GM20000 (cell line): ENCODE measurements at places on chromosomes 13 and 19.

DNA sequence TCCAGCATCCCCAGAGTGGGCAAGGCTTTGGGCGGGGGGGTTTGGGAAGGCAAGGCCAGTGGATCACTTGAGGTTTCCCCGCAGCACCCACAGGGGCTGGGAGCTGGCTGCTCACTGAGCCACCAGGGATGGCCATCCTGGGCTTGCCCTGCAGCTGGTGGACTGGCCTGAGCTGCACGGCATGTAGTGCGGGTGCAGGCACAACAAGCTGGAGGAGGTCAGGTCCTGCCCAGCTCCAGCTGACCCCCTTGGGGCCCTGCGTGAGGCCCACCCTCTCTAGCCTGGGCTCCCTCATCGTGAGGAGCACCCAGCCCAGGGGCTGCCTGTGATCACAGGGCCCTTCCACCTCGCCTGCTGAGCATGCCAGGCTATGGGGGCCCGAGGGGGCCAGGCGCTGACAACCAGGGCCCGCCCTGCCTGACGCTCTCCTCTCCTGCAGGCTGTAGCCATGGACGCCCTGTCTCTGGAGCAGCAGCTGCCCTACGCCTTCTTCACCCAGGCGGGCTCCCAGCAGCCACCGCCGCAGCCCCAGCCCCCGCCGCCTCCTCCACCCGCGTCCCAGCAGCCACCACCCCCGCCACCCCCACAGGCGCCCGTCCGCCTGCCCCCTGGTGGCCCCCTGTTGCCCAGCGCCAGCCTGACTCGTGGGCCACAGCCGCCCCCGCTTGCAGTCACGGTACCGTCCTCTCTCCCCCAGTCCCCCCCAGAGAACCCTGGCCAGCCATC, 22.9 kb downstream of the COMP start:
- no peak for DNase-seq

- no peak for DNase-seq
Observed at GRCh38 chr19:3094601-3095440, 659 bp downstream of the GNA11 start.

DNA sequence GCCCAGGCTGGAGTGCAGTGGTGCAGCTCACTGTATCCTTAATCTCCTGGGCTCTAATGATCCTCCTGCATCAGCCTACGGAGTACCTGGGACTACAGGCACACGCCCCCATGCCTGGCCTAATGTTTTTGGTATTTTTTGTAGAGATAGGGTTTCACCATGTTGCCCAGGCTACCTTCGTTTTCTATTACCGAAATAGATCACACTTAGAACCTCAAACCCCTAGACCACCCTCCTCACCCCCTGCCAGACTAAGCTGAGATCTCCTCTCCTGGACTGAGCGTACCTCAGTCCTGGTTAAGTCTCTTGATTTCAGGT, 391 bp downstream of the KLF1 start:
- no peak for DNase-seq

DNA sequence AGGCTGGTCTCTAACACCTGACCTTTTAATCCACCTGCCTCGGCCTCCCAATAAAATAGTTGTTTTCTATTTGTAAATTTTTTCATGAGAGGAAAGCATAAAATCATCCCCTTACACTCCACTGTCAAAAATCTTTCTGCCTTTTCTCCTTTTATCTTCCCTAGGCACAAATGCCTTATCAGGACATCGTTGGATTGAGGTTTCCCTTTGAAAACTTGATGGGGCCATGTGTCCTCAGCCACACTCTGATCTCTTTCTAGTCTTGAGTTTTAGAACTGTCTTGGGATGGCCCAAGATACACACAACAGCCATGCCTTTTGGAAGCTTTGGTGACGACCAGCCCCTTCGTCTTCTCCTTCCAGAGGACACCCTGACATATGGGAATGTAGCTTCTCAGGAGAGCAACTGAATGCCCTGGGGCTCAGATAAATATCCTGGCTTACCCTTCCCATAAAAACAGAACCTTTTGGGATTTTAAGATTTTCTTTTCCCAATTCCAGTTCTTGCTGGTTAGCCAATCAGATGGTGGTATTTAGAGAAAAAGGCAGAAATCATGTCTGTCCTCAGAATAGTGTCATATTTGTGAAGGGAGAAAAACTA, 112.4 kb downstream of the ZNF429 start:
- DNase-seq, result no peak

GRCh38 chr13:53241891-53242348, 213.3 kb downstream of the OLFM4 start:
- DNase-seq, result no peak

DNA sequence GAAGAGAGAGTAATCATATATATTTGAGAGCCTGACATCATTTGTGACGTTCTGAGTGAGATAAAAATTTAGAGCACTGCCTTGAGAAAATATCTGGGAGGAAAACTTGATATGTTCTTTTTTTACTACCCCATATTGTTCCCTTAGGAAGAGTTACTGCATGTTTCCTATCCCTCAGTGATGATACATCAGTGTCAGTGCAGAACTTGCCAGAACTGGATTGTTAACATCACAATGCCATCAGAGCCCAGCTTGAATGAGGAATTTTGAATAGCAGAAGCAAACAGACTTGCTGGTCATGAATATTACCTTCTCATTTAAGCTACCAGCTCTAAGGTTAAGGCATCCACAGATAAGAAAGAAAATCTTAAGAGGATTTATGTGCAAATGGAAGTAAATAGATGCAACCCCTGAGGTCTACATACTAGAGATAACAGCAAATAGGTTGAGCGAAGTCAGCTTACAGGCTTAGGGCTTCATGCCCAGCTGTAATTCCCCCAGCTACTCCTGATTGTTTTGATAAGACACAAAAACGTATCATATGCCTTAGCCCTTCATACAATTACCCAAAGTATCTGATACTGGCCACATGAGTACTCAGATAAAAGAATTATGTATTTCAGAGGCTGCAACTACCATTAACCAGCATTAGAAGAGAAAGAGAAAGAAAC, 313.7 kb upstream of the ATXN8OS start:
- DNase-seq, result no peak

GRCh38 chr19:2016041-2016807, 710 bp upstream of the BTBD2 start:
- DNase-seq, result peak; percentile 91

DNA sequence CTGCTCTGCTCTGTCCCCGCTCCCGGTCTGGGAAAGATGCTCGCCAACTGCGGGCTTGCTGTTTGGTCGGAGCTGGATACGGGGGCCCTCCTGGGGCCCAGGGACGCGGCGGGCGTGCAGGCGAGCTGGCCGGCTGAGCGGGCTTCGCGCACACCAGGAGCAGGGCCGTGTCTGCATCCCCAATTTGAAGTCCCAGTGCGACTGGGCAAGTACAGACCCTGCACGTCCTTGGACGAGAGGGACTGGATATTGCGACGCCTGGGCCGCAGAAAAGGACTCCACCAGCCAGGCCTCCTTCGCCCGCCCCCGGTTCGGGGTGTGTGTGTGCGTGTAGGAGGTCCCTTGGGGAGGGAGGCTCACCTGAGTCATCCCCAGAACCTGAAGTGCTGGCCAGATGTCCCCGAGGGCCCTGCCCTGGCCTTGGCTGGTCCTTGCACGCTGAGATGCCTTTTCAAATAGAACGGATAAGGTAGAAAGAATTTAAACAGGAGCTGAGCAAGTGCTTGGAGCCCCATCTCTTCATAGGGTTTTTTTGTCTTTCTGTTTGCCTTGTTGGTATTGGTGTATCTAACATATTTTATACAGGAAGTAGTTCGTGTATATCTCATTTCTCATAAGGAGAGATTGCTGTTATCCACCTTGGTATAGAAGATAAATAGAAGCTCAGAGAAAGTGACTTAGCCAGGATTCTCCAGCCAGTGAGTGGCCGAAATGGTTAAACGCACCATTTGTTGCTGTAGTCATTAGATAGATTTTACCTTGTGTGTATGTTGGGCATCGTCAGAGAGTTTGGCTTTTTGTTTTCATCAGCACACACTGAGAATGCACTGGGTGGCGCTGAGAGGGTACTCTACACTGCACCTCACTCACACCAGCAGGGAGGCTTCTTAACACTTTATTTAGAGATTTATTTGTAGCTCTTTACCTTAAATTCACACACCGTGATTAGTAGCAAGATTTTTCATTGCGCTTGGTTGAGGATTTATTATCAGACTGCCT, 1.1 kb downstream of the NAXD start:
- peak; percentile 80 for DNase-seq

DNA sequence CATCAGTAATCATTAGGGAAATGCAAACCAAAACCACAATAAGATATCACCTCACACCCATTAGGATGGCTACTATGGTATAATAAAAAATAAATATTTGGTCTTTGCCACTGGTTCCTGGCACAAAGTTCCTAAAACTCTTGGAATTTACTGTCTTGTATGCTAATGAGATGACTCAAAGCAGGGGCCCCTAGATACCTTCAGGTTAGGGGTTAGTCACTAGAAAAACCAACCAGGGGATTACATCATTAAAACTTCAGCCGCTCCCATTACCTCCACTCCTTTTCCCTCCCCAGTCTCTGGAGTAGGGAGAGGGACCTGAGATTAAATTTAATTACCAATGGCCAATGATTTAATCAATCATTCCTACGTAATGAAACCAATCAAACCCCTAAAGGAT, 49.6 kb downstream of the THSD1 start:
- no peak for DNase-seq

DNA sequence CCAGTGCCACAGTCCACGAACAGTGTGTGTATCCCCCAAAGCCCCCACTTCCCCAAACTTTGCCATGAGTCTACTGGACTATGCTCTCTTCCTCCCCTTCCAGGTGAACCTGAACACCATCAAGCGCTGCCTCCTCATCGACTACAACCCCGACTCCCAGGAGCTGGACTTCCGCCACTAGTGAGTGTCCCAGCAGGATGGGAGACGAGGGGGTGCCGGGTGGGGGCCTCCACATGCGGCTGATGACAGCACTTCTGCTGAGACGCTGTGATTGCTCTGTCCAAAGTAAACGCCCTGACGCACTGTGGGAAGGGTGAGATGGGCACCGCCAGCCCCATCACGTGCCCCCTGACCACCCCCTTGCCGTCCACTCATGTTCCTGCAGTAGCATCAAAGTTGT, 2.0 kb upstream of the P2RY11 start:
- no peak for DNase-seq

DNA sequence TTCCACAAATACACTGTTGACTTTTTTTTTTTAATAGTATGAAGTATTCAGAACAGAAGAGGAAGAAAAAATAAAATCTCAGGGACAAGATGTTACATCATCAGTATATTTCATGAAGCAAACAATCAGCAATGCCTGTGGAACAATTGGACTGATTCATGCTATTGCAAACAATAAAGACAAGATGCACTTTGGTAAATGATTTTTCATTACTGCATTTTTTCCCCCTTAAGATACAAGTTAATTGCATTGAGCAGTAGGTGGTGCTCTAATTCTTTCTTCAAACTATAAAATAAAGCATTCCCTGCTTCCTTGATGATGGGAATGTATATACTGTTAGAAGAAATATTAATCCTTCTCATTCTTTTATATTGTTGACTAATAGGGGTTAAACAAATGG, 17.1 kb downstream of the UCHL3 start:
- DNase-seq, result no peak

DNA sequence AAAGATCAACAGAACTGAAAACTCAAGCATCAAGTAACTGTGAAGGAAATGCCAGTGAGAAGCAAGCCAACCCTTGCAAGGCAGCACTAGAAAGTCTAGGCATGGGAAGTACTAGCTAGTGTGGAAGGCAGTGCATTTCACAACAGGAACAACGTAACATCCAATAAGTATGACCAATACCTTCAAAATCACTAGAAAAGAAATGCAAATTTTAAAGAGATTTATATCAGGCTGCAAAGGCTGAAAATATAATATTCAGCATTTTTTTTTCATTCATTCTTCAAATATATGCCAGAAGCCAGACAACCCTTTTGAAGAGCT, 121.9 kb downstream of the DLEU7 start:
- no peak for DNase-seq

DNA sequence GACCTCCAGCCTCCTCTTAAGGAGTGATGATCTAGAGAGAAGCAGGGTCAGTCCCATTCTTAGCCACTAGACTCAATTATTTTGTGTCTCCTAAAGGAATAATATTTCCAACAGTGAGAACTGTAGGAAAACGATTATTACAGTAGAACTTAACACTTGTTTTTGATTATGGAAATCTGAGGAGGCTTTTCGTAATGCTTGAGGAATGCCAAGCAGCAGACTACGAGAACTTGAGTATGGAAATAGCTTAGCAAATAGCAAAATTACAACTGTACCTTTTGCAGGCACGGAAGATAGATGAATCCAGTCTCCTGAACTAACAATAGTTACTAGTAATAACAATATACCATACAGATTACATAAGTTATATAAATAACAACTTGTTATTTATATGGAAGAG, 12.2 kb downstream of the BRD4 start:
- no peak for DNase-seq

GRCh38 chr13:59997976-59998375, 165.8 kb downstream of the DIAPH3 start:
- no peak for DNase-seq

DNA sequence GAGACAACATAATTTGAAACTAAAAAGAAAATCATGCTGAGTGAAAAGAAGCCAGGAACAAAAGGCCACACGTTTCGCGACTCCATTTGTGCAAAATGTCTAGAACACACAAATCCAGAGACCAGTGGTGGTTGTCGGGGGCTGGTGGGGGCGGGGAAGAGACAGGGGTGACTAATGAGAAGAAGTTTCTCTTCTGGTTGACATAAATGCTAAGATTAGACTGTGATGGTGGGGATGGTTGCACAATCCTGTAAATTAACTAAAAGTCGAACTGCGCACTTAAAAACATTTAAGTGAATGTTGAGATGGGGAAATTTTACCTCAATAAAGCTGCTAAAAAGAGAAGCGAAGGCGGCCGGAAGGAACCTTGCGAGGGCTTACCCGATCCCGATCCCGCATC, 7.1 kb downstream of the AKAP8 start:
- no peak for DNase-seq

GRCh38 chr19:4077007-4077374, 10.3 kb upstream of the ZBTB7A start:
- DNase-seq, result no peak

GRCh38 chr19:41353466-41354342, at the start of gene TGFB1:
Gene TGFB1, minus strand, starts transcription at chr19:41353922. Its CDS starts 878 bp downstream, at chr19:41353044.
- peak; percentile 99 for DNase-seq

GRCh38 chr19:29524912-29525831, 622 bp upstream of the VSTM2B start:
- DNase-seq, result peak; percentile 45
